Central memory CD8-positive, alpha-beta T cell (primary cell): ENCODE measurements at places on chromosomes 7 and 10.
A peak's percentile ranks its signal among the peaks of the same experiment; 100 is the strongest.

DNA sequence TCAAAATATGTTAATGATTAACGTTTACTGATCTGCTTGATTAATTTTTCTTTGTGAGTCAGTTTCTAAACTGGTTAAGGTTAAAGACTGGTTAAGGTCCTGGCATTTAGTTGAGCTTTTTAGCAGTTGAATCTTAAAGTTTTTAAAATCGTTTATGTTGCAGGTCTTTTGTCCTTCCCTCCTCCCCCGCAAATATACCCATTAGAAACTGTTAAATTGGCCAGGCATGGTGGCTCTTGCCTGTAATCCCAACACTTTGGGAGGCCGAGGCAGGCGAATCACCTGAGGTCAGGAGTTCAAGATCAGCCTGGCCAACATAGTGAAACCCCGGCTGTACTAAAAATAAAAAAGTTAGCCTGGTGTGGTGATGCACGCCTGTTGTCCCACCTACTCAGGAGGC is 100.9 kb downstream of the PODXL start:
- H3K4me3 ChIP-seq, result no peak overlapping the region
- peaks cover 27% of the 10 kb centered on the region for H3K36me3 ChIP-seq

GRCh38 chr7:50356212-50356944 is 51.9 kb downstream of the IKZF1 start:
- no peaks in the 10 kb centered on the region for H3K27me3 ChIP-seq
- peak overlapping the region; percentile 56 for H3K4me3 ChIP-seq
- H3K27ac ChIP-seq, result peak overlapping the region; percentile 100
- H3K4me1 ChIP-seq, result peaks cover 97% of the 10 kb centered on the region
- H3K36me3 ChIP-seq, result peaks cover 69% of the 10 kb centered on the region

DNA sequence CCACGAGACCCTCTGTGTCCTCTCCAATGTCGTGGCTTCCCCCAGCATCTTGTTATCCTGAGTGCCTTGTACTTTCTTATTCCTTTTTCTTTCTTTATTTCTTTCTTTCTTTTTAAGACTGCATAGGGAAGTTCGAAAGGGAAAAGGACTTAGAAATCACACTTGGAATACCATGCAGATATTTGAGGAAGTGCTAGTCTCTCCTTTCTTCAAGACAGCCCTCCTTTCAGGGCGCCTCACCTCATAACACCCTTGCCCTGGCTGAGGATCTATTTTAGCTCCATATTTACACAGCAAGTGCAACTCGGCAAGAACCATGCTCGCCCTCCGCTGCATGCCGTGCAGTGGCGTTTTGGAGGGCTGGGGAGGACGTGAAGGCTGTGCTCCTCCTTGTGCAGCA is 232.3 kb upstream of the GLI3 start:
- no peak overlapping the region for H3K27ac ChIP-seq
- no peak for DNase-seq
- H3K4me1 ChIP-seq, result no peaks in the 10 kb centered on the region
- H3K4me3 ChIP-seq, result no peak overlapping the region
- H3K27me3 ChIP-seq, result no peaks in the 10 kb centered on the region

- H3K27ac ChIP-seq, result no peak overlapping the region
- no peak overlapping the region for H3K4me3 ChIP-seq
- no peaks in the 10 kb centered on the region for H3K4me1 ChIP-seq
- peaks cover 1% of the 10 kb centered on the region for H3K36me3 ChIP-seq
- H3K27me3 ChIP-seq, result peaks cover 24% of the 10 kb centered on the region
Observed at GRCh38 chr10:75708060-75708459, 276.6 kb downstream of the LRMDA start.

DNA sequence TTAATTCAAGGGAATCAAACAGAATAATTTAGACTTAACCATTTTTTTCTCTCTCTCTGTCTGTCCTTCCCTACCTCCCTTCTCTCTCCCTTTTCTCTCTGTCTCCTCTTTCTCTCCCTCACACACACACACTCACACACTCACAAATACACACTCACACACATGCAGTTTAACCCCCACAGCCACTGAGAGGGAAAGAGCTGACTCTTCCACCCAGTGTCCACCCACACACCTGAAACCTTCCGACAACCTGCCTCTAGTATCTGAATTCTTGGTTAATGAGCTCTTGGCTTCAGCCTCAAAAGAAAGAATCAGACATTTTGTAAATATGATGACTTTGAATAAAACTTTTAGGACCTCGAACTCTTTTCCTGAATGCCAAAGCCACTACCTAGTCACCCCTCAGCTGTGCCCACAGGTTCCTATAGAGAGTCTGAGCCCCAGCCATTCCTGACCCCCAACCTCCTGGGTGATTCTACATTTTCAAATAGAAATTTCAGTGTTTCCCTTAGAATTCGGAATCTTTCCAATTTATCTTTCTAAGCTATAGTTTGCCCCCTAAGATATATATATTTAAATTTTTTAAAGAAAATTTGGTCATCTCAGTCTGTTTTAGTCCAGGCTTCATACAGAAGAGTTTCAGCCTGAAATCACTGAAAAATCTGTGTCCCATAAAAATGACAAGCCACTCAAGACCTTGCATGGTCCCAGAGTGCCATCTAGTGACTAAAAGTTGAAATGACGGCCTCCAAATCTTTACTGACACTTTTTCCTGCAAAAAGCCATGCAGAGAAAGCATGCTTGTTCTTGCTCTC is 202.8 kb downstream of the IPMK start:
- no peaks in the 10 kb centered on the region for H3K4me1 ChIP-seq
- H3K36me3 ChIP-seq, result peaks cover 3% of the 10 kb centered on the region
- H3K27me3 ChIP-seq, result peaks cover 40% of the 10 kb centered on the region
- H3K4me3 ChIP-seq, result no peak overlapping the region

- peak overlapping the region; percentile 8 for H3K27ac ChIP-seq
- H3K36me3 ChIP-seq, result peaks cover 4% of the 10 kb centered on the region
- peaks cover 26% of the 10 kb centered on the region for H3K4me1 ChIP-seq
- DNase-seq, result no peak
- H3K27me3 ChIP-seq, result no peaks in the 10 kb centered on the region
Observed at GRCh38 chr10:75159519-75159918, 48.1 kb downstream of the SAMD8 start.
